ENCODE measurements at places on chromosomes 7 and 10.

- peak; percentile 71 for DNase-seq
Measured at GRCh38 chr7:111089822-111090426, 1.0 kb upstream of the LRRN3 start.

DNA sequence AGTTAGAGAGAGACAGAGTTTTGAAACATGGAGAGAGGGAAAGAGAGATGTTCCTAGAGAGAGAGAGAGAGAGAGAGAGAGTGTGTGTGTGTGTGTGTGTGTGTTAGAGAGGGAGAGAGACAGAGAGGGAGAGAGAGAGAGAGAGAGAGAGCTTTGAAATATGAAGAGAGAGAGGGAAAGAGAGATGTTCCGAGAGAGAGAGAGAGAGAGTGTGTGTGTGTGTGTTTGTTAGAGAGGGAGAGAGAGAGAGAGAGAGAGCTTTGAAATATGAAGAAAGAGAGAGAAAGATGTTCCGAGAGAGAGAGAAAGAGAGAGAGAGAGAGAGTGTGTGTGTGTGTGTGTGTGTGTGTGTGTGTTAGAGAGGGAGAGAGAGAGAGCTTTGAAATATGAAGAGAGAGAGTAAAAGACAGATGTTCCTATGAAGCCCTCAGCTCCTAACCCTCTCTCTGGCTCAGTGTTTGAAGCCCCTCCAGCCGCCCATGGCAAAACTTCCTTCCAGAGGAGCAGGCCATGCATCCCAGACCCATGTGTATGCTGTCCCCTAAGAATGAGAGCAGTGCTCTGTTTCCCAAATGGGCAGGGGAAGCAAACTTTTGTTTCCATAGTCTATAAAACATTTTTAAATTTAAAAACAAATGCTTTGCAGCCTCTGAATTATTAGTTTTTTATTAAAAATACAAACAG lies 130.9 kb downstream of the KCNMA1 start:
- peak; percentile 54 for DNase-seq

GRCh38 chr10:92420546-92421275 lies 129.7 kb downstream of the MARCHF5 start:
- no peak for DNase-seq

DNA sequence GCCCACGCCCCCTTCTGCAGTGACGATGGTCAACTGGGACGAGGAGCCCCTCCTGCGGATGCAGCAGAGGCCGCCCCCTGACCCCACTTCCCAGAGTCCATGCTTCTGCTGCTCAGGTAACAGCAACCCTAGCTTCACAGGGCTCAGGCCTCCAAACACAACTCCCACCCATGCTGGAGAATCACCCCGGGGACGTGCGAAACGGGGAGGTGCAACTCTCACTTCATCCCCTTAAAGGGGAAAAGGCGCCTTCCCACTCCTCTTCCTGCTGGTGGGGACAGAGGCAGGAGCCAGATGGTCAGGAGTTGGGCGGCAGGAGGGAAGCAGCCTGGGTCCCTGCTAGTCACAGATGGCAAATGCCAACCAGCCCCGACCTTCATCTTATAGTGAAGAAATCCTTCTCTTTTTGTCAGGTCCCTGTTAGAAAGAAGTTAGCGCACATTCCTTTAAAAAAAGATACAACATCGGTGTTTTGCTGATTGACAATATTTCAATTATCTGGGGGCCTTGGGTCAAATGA lies 155.4 kb downstream of the DIP2C start:
- DNase-seq = no peak

- DNase-seq = no peak
Measured at GRCh38 chr7:155533120-155533826, 13.1 kb downstream of the CNPY1 start.

DNA sequence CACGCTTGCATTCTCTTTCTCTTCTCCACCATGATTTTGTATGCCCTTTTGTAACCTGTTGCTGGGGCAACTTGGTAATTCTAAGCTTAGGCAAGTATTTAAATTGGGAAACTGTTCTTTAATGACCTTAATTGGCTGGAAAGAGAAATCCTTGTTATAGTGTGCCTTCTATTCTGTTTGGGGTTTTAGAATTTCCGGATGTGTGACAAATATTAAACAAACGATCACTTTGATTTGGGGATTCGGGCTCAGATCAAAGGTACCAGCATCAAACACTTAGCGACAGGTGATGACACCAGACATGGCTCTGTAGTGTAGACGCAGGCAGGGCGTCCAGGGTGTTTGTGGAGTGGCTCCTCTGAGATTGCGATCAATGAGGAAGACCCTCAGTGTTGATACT lies 55.0 kb downstream of the RAB11FIP2 start:
- no peak for DNase-seq

- peak; percentile 33 for DNase-seq
Measured at GRCh38 chr10:100670828-100671479, 74.4 kb upstream of the PAX2 start.

- DNase-seq = no peak
Measured at GRCh38 chr10:110017907-110018306, 10.1 kb downstream of the ADD3 start.

DNA sequence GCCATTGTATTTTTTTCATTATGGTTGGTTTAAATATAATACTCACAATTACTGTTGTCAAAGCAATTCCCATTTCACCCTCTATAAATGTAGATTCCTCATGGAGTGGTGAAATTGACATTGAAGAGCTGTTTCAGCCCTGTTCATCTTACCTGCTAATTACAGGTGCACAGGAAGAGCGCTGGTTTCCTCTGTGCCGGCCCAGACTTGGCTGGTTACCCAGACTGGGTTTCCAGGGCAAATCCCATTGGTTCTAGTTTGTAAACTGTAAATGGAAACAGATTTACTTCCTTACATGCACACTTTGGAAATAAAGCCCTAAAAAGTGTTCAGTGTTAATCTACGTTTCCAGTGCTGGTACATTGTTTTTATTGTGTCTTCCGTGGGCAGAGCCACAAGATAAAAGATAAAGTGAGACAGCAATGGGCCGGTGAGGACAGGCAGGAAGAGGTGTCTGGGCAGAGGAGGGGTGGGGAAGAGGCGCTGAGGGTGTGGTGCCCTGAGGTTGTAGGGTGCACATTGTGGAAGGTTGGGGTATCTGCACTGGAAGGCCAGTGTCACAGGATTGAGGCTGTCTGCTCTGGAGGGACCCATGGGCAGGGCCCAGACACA lies 71.6 kb upstream of the ZPBP start:
- no peak for DNase-seq

DNA sequence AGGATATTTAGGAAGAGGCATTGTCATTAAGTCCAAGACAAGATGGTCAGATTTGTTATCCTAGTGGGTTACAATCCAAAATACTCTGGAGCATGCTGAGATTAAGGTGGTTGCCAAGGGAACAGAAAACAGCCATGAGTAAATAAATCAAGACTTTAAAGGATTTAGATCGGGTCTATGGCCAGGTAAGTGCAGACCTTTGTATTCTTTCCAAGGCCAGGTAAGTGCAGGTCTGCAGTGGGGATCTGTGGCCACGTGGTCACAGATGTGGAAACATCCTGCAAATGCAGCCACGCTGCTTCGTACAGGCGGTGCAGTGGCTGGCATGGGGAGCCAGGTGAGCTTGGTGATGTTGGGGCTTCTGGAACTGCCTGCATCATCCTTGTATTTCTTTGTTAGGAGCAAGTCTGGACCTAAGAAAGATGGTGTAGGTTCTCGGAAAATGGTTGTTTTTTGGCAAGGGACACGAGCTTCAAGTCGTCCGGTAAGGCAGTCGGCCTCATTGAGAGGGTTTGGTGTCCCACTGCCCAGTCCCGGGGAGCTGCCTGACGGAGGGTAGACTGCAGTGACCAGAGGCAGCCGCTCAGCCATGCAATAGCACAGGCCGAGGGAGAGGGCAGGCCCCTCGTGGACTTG lies 21.8 kb downstream of the ZNF775 start:
- DNase-seq = no peak

- DNase-seq = no peak
Measured at GRCh38 chr7:106465704-106466468, 181.1 kb upstream of the NAMPT start.

DNA sequence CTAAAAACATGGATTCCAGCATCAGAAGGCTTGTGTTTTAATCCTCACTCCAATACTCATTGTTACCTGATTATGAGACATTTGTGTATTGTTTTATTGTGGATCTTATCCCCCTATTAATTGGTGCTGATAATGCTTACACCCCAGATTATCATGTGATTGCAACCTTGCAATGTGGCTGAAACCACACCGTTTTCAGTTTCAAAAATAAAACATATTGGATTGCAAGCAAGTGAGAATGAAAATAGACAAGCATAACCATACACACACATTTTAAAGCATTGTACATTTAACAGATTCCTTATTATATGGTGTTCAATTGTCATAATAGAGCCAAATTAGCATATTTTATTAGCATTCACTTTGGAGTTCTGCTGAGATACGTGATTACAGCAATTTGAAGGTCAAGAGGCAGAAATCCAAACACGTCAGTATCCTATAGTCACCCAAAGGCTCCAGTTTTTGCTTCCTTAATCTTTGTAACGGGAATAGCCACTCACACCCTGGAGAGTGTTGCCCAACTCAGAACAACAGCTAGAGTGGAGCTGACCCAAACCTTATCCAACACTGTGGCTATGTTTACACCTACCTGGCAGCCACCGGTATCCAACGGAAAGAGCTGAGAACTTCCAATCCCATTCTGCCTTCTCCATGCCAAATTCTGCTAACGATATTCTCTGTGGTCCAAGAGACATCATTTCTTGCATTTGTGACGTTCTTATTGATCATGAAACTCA lies 317.1 kb upstream of the KLF6 start:
- DNase-seq = no peak

GRCh38 chr10:43229208-43230061 lies 37.4 kb downstream of the RASGEF1A start:
- no peak for DNase-seq

DNA sequence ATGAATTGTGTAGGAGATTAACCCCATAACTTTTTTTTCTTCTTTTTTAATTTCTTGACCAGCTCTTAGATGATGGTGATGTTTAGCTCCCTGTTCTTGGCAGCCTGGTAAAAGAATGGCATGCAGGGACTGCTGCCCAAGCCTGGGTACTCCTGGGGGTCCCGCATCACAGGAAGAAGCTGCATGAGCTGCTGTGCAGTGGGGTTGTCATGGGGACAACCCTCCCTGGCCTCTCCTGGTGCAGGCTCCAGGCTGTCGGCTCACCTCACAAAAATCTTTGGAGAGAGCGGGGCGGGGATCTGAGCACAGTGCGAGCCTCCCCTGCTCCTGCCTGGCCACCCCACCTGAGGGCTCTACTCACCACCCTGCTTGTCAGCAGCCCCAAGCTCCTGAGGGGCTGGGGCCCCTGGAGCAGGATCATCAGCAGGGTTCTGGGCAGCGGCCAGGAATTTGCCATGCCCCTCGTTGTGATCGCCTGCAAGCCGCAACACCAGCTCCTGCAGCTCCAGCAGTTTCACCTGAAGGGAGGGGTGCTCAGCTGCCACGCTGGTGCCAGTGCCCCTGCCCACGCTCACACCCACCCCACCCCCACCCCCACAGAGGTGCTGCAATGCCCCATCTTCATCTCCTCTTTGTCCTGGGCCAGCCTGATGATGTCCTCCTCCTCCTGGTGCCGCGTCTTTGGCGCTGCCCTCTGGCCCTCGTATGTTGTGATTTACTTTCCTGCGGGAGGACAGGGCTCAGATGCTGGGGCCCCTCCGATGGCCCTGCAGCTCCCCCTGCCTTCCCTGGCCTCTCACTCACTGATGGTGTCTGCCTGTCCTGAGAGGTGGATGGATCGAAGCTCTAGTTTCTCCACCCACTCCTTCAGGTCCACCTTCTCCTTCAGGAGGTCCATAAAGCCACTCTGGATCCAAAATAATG lies 15.5 kb upstream of the MTPAP start:
- no peak for DNase-seq

GRCh38 chr10:112302335-112302734 lies 19.1 kb downstream of the TECTB start:
- no peak for DNase-seq

GRCh38 chr7:79528421-79528820 lies 75.0 kb upstream of the MAGI2 start:
- DNase-seq = no peak

GRCh38 chr7:132837529-132837928 lies 244.4 kb downstream of the CHCHD3 start:
- no peak for DNase-seq

DNA sequence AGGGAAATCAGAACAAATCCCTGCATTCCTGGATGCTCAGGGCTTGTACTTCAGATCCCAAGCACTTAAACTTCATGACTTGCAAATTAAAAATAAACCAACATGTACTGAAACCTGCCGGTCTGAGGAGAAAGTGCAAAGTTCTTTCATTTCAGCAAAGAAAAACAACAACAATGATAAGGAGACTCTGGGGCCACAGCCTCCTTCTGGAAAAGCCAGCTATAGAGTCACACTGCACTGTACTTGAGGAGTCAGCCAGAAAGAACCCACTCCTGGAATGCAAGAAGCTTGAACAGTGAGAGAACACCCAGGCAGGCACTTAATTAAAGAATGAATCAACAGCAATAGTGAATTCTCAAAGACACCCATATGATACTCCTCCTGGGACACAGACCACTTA lies 49.7 kb upstream of the TM9SF3 start:
- DNase-seq = no peak

DNA sequence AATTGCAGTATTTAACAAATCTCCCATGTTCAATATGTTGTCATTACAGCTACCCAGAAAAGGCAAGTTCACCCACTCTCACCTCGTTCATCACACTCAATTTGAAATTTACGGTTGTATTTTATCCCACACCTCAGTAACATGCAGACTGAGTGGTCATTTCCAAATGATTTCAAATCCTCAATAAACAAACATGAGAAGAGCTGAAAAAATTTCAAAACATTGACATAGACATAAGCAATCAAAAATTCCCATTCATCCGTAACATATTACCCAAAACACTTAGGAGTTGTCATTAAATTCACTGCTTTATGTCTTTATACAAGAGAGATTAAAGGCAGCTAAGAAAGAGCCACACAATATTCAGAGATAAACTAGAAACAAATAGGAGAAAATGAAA lies 61.7 kb upstream of the NEBL start:
- no peak for DNase-seq

DNA sequence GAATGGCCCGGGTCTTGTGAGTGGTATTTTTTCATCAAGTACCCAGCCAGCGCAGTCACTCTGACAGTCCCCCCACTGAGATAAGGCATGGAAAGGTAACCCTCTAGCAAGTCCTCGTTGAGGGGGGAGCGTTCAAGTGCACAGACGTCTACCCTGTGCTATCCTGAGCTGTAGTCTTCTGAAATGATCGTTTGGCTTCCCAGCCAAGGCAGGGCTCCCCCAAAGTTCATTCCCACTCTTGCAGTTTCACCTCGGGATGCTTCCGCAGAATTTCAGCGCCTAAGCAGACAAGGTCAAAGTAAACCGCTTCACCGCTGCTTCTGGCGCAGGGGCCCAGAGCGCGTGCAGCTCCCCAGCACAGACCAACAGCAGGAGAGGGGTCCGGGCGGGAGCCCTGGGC lies 1.8 kb downstream of the INSYN2A start:
- DNase-seq = no peak

GRCh38 chr10:644076-644942 lies 45.2 kb downstream of the DIP2C start:
- DNase-seq = no peak

Measured in ELR (cell line).